ENCODE measurements at places on chromosomes 12 and 14.

- no peak for DNase-seq
These were observed 1297.3 kb downstream of the AACS start for GRCh38 chr12:126362493-126362892.

DNA sequence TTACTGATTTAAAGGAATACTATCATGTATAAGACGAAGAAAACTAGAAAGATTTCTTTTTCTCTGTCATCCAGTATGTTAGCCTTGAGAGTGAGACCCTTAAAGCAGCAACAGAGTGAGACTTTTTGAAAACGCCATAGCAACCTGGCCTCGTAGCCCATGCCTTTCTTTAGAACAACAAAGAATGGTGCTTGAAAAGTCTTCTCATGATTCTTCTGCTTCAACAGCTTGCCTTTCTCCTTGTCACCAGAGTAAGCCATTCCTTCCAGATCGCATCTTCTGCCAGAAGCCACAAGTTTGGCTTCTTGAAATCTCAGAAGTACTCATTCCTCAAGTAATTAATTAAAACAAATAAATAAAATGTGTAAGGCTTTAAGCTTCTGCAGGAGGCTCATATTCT is 109.3 kb downstream of the PDE3A start:
- no peak for DNase-seq

DNA sequence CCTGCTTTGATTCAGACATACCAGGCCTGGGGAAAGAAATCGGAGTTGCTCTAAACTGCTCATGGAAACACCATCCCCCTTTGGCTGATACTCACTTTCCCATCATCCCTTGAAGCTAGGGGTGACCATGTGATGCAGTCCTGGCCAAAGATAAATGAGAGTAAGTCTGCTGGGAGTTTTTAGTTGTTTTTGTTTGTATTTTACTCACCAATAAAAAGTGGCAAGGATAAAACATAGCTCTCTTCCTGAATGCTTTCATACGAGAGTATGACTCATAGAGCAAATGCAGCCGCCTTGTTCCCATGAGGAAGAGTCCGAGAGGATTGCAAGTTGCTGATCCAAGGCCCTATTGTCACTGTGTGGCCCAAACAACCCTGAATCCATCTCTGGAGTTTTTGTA is 126.4 kb upstream of the TMEM132C start:
- no peak for DNase-seq

- no peak for DNase-seq
These were observed 45.4 kb upstream of the TESC start for GRCh38 chr12:117144599-117144998.

GRCh38 chr12:81170072-81170471 is 92.2 kb downstream of the ACSS3 start:
- peak; percentile 1 for DNase-seq

DNA sequence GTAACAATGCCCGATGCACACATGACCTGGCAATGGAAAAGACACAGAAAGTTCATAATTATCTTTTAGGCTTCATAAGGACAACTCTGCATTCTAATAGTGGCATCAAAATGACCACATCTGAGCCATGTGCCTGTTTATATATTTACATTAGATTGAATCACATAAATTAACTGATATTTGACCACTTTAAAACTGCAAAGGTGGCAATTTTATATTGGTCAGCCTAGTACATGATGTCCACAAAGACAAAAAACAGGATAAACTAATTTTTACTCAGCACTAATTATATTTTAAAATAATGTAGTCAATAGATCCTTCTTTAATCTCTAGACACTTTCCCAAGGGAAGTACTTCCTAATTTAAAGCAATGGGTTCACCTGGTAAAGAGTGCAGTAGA is 12.0 kb upstream of the OVCH1 start:
- no peak for DNase-seq

DNA sequence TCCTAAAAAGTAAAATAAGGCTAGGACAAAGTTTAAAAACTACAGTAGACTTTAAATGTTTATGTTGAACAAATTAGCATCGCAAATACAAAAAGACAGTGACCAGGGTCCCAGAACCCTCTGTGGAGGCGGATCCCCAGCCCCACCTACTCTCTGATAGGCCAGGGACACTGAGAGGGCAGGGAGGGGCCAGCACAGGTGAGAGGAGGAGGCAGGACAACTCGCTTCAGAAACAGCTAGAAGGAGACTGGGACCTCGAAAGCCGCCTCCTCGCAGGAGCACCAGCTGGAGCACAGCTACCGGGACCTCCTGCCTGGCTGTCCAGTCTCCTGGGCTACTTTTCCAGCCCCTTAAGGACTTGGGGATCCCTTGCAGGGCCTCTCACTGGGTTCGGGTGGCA is 992 bp downstream of the DNAH10 start:
- DNase-seq, result no peak

GRCh38 chr12:62686938-62687337 is 220.3 kb downstream of the MON2 start:
- DNase-seq, result peak; percentile 10

DNA sequence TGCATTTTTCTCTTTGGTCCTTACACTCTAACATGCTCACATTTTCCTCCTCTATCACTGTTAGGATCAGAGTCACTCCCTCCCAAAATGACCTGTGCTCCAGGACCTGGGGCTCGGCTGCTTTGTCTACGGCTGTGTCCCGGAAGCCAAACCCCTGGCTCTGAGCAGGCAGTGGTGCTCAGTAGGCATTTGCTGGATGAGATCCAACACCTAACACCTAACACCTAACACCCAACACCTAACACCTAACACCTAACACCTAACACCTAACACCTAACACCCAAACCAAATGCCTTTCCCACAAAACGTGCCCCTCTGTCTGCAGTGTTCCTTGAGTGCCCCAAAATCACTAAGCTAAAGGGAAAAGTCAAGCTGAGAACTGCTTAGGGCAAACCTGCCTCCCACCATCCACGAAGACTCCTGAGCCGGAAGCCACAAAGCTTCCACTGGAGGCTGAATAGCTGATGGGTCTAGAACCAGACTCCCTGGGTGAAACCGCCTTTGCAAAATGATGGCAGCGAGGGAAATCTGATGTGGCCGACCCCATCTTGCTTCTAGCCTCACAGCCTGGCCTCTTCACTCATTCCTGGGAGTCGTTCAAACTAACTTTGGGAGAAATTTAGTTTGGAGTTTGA is 29.2 kb downstream of the HSP90AA1 start:
- DNase-seq, result no peak

DNA sequence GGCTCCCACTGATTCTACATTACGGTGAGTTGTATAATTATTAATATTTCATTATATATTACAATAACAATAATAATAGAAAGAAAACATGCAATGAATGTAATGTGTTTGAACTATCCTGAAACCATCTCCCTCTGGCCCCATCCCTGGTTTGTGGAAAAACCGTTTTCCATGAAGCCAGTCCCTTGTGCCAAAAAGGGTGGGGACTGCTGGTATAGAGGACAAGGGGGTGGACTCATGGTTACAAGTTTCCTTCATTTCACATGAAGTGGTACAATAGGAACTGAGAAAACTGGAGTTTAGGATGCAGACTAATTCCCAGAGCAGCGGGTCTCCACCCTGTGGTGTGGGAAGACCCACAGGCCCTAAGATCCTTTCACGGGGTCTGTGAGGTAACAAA is 3.0 kb upstream of the C1RL start:
- DNase-seq, result no peak

DNA sequence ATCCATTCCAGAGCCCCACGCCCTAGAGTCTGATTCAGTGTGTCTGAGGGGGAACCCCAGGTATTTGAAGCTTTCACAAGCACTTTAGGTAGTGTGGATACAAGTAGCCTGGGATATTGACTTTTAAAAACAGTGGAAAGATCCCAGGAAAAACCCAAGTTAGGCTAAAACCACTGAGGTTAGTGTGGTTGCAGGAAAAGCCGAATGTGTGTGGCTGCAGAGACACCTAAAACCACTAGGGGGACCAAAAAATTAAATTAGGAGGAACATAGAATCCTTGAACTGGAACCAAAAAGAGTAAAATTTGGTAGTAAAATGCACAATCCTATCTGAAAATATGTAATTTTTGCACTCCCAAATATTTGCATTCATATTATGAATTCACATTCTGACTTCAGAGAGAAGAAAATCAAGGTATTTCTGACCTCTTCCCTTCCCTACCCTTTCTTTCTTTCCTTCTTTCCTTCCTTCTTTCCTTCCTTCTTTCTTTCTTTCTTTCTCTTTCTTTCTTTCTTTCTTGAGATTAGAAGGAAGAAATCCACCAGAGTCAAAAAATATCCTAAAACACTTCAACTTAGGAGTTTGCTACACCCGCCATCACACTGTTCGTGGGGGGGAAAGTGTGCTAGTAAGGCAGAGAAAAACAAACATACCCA is 37.8 kb downstream of the SLCO1A2 start:
- peak; percentile 59 for DNase-seq

DNA sequence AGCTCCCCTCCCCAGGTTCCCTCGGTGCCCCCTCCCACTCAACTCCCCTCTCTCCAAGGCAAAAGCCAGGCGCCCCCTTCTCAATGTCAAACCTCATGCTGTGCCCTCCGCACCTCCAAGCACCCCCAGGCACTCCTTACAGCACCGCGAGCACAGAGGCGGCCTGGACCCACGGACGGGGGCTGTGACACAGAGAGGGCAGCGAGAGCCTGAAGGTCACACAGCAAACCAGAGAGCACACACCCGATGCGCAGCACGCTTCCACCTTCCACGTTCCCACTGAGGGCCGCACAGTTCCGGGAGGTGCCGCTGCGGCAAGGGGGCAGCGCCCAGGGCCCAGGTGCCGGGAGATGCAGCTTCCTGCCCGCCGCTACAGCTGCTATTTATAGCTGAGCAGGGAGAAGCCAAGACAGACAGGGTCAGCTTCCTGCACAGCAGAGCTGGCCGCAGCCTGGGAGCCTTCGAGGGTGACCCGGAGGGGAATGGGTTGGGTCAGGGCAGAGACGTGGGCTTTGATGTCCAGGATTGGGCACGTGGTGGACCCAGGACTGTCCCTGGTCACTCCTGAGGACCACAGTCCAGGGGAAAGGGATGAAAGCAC is 12.9 kb downstream of the NCOR2 start:
- no peak for DNase-seq

DNA sequence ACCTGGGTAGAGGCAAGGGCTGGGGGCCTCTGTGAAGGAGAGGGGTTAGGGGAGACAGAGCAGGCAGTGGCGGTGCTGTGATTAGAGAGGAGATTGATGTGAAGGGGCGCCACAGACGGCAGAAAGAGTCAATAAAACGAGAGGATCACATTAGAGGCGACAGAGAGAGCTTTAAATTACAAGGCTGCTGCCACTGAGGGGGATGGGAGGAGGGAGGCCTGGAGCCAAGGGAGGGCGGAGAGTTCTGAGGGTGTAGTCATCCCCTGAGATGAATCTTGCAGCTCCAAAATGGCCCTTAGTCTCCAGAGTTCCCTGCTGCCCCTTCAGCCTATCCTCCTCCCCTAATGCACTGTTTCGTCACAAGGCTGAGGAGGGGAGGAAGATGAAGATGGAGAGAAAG is 12.8 kb downstream of the ZFHX2 start:
- peak; percentile 30 for DNase-seq

GRCh38 chr12:103930787-103931735 is 851 bp downstream of the HSP90B1 start:
- DNase-seq, result peak; percentile 74

DNA sequence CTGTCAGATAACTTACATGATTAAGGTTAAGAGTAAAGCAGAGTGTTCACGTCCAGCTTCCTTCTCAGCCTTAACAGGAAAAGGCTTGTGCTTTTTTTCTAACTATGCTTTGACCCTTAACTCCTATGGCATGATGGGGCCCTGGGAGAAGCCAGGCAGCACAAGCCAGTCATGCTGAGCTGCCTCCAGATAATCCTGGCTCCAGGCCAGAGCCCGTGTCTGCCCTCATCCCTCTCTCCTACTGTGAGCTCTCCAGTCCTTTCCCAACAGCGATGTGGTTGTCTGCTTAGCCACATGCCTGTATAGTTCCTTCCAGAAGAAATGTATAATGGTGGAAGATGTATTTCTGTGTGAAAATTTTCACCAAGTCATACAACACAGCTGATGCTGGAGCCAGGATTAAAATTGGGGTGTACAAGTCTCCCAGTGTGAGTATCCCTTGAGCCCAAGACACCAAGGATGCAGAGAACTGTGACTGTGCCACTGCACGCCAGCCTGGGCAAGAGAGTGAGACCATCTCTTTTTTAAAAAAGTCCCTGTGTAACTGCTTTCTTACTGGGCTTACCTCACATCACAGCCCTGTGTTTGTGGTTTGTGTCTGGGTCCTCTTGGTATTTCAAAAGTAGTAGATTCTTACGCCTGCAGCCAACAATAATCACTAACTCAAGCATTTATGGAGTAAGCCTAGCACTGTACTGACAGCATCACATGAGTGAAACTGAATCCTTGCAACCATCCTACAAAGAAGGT is 7.9 kb upstream of the ITFG2 start:
- peak; percentile 64 for DNase-seq

DNA sequence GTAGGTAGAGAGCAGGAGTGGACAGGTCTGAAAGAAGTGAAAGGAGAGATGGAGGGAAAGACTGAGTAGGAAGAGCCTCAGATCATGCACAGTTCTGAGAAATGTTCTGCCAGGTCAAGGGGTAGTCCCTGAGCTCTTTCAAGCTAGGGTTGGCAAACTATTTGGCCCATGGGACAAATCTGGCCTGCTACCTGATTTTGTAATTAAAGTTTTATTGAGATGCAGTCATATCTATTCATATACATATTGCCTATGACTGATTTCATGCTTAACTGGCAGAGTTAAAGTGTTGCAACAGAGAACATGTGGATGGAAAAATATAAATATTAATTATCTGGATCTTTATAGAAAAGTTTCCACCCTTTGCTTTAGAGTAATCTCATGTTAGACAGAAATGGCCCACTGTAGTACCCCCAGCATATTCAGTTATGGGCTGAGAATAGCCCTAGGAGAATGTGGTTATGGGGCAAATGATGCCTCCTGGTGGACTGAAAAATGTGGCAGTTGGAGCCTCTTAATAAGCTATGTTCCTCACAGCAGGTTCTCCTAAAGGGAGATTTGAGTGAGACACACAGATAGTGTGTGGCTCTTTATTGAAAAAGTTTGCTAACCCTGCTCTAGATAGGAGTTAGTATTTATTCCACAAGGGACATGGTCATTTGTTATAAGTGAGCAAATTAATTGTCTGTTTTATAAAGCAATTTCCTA is 476.9 kb downstream of the LRIG3 start:
- DNase-seq, result peak; percentile 25

- DNase-seq, result no peak
These were observed 20.5 kb downstream of the RILPL1 start for GRCh38 chr12:123512838-123513665.

DNA sequence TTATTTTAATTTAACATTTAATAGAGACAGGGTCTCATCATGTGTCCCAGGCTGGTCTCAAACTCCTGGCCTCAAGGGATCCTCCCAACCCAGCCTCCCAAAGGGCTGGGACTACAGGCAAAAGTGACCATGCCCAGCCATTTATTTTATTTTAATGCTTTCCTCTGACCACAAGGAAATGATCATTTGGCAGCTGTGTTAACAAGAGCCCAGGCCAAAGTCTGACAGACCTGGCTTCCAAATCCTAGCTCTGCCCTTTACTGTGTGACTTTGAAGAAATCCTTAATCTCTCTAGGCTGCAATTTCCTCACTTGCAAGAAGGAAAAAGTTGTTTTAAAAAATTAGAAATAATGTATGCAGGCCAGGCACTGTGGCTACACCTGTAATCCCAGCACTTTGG is 16.7 kb upstream of the GCH1 start:
- no peak for DNase-seq

Measured in adipocyte (in vitro differentiated cells).